ENCODE measurements at places on chromosomes 2 and 18.
A peak's percentile ranks its signal among the peaks of the same experiment; 100 is the strongest.

DNA sequence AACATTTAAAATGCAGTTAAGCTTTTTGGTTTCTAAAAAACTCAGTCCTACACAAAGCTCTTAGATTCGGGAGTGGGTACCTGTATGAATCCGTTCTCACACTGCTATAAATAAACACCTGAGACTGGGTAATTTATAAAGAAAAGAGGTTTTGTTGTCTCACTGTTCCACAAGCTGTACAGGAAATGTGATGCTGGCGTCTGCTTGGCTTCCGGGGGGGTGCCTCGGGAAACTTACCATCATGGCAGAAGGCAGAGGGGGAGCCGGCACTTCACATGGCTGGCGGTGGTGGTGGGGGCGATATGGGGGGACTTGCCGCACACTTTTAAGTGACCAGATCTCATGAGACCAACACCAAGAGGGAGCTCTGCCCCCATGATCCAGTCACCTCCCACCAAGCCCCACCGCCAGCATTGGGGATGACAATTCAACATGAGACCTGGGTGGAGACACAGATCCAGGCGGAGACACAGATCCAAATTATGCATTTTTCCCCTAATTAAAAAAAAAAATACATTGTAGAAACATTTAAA, 222.5 kb downstream of the GBX2 start:
- DNase-seq, result no peak
- H3K4me3 ChIP-seq, result no peak overlapping the region
- no peaks in the 10 kb centered on the region for H3K27me3 ChIP-seq

GRCh38 chr2:74708883-74709282, 54.8 kb downstream of the SEMA4F start:
- DNase-seq, result no peak
- no peak overlapping the region for H3K4me3 ChIP-seq
- no peaks in the 10 kb centered on the region for H3K27me3 ChIP-seq
- no peaks in the 10 kb centered on the region for H3K4me1 ChIP-seq

DNA sequence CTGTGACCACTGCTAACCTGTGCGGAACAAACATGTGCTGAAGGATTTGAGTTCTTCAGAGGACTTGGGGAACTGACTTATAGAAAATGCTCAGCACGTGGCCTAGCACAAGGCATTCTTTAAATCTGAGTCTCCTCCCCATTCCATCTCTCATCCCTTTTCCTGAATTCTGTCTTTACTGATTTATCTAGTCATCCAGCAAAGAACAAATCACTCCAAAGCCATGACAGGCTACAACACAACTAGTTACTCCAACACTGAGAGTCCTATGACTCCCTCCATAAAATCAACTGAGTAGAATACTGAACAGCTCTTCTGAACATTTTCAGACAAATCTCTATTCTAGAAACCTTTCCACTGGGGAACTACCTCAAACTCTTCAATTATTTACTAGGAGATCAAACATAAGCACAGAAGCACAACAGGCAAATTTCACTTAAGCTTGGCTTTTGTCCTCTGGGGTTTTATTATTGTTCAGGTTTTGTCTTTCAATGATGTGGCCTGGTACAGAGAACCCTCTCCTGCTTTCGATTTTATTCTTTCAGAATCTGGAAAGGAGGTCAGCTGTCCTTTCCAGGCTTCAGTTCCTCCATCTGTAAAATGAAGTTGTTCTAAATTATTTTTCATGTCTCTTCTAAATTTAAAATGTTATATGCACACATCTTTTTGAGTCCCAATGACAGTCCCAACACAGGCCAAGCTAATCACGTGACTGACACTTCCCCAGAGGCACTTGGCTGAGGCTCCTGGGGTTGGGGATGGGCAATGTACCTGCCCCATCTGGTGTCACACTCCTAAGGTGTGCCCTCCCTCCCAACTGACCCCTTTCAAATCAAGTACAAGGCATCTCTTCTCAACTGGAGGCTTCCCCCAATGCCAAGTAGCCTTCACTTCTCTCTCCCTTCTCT, 31.8 kb downstream of the RNU4ATAC start:
- H3K4me3 ChIP-seq, result no peak overlapping the region
- DNase-seq, result no peak
- H3K4me1 ChIP-seq, result no peaks in the 10 kb centered on the region
- no peaks in the 10 kb centered on the region for H3K27me3 ChIP-seq

- no peaks in the 10 kb centered on the region for H3K27me3 ChIP-seq
- no peak overlapping the region for H3K4me3 ChIP-seq
- DNase-seq, result peak; percentile 42
- H3K36me3 ChIP-seq, result no peaks in the 10 kb centered on the region
- no peak overlapping the region for H3K27ac ChIP-seq
- H3K4me1 ChIP-seq, result 0 out of 2 replicates have a peak, but pooled peaks cover 5% of the 10 kb centered on the region
Measured at GRCh38 chr2:85524336-85524908, 14.5 kb upstream of the MAT2A start.

GRCh38 chr2:39023649-39024048, 97.2 kb downstream of the SOS1 start:
- H3K36me3 ChIP-seq, result no peaks in the 10 kb centered on the region
- no peak overlapping the region for H3K4me3 ChIP-seq
- no peaks in the 10 kb centered on the region for H3K27me3 ChIP-seq

GRCh38 chr2:169348321-169349024, 13.9 kb downstream of the LRP2 start:
- no peak overlapping the region for H3K4me3 ChIP-seq
- H3K36me3 ChIP-seq, result no peaks in the 10 kb centered on the region
- no peaks in the 10 kb centered on the region for H3K27me3 ChIP-seq
- no peaks in the 10 kb centered on the region for H3K4me1 ChIP-seq
- DNase-seq, result no peak

Measured in H9 (cell line).